ENCODE measurements at places on chromosomes 7 and 10.
A peak's percentile ranks its signal among the peaks of the same experiment; 100 is the strongest.

DNA sequence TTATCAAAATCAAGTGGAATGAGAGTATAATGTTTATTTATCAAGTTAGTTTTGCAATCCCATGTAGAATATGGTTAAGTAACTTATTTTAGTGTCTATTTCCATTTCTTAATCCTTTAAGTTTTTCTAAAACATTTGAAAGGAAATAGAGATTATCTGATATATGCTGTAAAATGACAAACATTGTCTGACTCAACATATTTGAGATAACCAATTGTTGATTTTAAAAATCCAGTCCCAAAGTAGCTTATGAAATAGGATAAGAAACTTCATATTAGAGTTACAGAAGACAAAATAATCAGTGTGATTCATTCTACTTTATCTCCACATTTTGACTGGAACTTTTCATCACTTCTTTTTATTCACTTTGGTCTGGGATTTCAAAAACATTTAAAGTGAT lies 38.7 kb upstream of the CDK1 start:
- peak; percentile 42 for DNase-seq

DNA sequence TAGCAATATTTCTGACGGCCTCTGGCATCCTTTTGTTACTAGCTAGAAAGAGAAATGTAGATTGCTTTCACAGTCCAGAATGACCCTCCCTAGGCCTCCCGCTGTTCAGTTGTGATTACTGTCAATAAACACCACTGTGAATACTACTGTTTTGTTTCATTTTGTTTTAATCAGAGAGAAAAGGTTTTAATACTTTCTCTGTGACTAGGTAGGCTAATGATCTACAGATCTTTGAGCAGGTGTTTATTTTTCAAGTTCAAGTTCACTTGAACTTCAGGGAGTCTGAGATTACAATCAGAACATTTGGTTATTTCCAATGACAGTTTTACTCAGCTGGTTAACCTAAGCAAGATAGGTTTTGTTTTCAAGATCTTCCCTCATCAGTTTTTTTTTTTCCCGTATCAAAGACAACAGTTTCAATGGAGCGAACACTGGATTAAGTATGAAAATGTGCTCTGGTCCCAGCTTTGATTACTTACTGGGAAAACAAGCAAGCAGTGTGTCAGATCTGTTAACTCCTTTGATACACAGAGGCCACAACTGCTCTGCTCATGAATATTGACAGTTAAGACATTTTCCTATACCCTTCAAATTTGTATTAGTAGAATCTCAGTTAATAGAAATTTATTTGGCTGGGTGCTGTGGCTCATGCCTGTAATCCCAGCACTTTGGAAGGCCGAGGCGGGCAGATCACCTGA lies 34.8 kb downstream of the VKORC1L1 start:
- DNase-seq = no peak

- peak; percentile 63 for DNase-seq
Observed at GRCh38 chr7:5422396-5423305, 983 bp downstream of the TNRC18 start.

- no peak for DNase-seq
Observed at GRCh38 chr7:92955081-92955480, 118.7 kb upstream of the CDK6 start.

DNA sequence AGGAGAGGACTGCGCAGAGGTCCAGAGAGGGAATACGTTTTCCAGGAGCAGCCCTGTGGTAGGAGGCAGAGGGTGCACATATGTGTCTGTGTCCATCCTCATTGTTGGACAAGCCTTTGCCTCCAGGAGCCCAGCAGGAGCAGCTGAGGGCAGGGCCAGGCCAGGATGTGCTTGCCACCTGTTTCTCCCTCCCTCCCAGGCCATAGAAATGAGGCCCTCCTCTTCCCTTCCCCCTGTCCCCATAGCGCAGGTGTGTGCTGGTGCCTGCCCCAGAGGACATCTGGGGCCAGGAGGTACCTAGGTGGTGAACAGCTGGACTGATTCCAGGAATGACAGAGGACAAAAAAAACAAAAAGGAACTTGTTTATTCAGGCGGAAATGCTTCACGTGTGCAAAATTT lies 10.5 kb upstream of the CXCL12 start:
- no peak for DNase-seq

DNA sequence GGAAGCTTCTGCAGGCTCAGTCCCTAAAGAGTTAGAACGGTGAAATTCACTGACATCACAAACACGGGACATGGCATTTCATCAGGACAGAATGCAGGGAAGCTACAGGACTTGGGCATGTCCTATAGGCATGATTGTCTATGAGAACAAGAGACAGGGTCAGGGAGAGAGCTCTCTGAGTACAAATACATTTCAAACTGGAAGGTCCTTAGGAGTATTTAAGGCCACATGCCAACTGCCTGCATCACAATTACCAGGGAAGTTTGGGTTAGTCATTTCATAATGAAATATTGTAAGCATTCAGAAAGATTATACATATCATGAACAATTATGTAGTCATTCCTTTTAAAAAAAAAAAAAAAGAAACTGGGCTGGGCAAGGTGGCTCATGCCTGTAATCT lies 71.3 kb downstream of the CREB3L2 start:
- DNase-seq = peak; percentile 94

DNA sequence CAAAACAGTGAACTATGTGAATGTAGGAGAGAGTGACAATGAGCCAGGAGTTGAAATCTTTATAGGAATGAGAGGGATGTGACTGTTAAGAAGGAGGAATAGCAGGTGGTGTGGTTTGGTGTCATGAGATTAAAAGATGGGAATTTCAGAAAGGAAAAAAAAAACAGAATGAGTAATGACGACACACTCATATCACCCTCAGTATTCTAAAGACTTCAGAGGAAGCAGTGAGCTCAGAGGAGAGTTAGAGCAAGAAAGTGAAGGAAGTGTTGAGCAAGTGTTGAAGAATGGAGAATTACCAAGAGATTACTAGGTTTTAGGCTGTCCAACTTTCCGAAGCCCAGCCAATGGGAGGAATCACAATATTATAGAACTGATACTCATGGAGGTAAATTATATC lies 220.5 kb upstream of the HGF start:
- peak; percentile 57 for DNase-seq

DNA sequence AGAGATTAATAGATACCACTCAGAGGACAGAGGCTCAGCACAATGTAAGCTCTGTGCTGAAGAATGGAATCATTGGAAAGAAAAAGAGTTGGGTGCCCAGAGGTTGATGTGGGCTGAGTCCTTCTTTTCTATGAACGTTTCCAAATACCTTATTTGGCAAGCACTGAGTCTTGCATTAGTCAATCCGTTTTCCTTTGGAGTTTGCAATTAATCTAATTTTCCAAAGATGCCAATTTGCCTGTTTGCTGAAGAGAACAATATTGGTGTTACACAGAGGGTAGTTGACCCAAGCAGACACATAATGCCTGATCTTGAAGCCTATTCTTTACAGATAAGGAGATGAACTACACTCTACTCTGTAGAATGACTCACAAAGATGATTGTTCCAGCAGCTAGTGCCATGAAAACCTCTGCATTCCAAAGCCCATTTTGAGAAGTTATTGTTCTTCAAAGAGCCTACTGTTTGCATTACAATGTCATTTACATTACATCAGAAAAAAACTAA lies 55.4 kb upstream of the MET start:
- DNase-seq = peak; percentile 49

DNA sequence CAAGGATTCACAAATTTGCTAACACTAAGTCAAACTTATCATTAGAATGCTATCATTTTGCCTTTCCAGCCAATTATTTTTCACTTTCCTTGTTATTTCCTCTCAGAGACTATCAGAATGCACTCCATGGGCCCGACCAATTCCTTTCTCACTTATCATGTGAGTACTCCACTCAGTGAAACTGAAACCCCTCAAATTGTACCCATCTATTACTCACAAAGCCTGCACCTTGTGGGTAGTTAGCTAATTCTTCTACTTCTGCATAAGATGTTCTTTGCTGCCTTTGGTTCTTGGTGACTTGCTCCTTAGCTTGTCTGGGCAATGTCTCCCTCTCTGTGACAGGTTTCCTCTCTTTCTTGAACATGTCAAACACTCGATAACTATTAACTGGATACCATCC lies 35.2 kb upstream of the MBL2 start:
- DNase-seq = no peak

DNA sequence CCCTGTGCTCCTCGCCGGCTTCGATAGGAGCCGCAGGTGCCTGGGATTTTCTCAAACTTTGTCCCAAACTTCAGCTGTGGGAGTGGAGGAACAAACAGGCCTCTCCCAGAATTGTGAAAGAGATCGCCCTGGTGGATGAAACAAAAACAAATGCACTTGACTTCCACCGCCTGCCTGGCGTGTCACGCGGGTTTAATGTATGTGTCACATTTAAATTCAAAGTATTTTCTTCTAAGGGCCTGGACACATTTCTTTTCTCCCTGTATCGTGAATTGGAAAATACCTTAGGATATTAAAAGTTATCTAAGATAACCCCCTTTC lies 694 bp upstream of the WASL start:
- peak; percentile 71 for DNase-seq
